ENCODE measurements at places on chromosomes 3 and 15.

- DNase-seq, result no peak
Observed at GRCh38 chr15:66071921-66072295, 181.6 kb downstream of the MEGF11 start.

- no peak for DNase-seq
Observed at GRCh38 chr3:170081079-170081741, 43.4 kb downstream of the GPR160 start.

DNA sequence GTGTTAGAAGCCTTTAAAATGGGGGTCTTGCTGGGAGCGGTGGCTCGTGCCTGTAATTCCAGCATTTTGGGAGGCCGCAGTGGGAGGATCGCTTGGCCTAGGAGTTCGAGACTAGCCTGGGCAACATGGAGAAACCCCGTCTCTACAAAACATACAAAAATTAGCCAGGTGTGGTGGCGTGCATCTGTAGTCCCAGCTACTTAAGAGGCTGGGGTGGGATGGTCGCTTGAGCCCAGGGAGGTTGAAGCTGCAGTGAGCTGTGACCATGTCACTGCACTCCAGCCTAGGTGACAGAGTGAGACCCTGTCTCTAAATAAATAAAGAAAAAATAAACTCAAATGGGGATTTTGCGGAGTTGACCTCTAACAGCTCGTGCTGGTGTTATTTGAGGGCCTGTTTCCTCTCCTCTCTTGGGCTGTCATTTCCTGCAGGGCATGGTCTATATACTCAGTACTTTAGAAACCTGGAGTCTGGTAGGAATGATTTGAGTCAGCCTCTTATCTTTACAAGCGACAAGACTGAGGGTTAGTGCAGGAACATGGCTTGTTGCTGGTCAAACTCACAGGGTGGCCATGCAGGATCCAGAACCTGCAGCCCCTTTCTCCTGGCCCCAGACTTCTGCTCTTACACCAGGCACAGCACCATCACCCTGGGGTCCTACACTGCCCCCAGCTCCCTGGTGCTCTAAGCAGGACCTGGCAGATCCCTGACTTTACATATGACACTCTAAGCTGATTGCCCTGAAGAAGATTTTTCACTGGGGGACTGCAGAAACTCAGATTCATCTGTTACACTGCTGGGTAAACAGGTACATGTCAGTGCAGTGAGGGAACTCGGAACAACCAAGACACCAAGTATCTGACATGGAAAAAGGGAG is 15.1 kb downstream of the EHD4 start:
- DNase-seq, result no peak

- no peak for DNase-seq
Observed at GRCh38 chr3:59559721-59560435, 510.1 kb upstream of the CFAP20DC start.

- no peak for DNase-seq
Observed at GRCh38 chr15:75736256-75736655, 23.6 kb upstream of the CSPG4 start.

DNA sequence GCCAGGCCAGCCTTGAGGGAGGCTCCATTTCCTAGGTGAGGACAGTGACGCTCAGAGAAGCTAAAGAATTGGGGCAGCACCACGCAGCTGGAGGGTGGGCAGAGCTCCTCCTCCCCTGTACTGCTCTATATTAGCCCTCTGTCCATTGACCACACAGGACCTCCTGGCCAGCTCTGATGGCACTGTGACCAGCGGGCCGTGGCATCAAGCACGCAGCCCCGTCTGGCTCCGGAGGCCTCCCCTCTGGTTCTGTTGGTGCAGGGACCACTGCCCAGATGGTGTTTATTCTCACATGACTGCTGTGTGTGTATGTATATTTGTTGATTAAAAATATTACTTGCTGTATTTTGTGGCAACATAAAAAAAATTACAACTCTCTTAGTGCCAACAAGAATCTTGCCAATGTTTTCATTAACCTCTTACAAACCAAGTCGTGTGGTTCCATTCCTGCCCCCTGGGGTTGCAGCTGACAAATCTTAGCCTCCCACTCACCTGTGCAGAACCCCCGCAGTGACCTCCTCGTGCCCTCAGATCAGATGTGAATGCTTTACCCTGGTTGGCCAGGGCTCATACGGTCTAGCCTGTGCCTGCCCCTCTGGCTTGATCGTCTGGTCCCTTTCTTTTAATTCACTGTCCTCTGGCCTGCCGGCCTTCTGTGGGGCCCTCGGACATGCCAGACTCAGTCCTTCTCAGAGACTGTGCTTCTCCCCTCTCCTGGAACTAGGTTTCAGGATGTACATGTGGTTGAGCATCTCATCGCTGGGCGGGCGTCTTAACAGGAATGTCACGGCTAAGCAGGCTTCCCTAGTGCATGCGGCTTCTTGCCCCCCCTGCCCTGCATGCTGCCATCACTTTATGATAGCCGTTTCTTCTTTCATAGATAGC is 14.8 kb downstream of the CHCHD6 start:
- no peak for DNase-seq

DNA sequence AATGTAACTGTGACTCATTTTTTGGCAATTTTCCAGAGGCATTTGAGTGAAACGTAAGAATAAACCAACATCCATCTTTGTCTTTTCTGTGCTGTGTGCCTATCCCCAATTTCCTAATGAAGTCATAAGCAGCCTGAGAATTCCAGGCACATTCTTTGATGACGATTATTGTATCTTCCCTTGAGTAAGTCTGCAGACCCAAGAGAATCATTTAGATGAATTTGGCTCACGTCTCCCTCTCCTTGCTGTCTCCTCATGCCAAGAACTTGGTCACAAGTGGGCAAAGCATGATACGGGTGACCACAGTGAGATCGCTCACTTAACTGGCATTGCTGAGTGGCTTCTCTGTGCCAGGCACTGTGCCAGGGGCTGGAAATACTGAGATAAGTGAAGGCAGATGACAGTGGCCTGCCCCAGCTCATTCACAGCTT is 384.5 kb upstream of the IL12A start:
- no peak for DNase-seq

DNA sequence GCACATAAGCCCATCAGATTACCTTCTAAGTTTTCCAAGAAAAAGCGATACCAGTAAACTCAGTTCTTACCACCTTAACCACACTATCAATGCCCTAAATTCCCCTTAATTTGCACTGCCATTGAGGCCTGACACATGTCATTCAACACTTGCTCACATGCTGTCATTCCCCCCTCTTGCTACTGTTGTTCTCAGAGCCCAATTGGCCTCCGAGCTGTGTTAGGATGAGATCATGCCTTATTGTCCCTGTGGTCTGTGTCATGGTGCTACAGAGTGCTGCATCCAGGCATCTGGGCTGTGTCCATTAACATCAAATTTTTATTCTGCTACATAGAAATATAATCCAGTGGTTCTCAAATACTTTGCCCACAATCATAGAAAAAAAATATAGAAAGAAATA is 213.6 kb downstream of the SSR3 start:
- no peak for DNase-seq
